Muscle of back (tissue), 13 donors: ENCODE measurements at places on chromosomes 2 and 18. TPM values are rescaled to one million over a fixed set of nuclear protein-coding genes. Genes with fewer than 3 reads are reported as not detected.
A peak's percentile ranks its signal among the peaks of the same experiment; 100 is the strongest.

The TMEM37 gene
- polyA plus RNA-seq: 6.6 TPM

The ITGA4 gene
- 18.0 TPM for polyA plus RNA-seq

The ATP6V1B1 gene
- 2.6 TPM for polyA plus RNA-seq

The DTNA gene
- polyA plus RNA-seq: 82.1 TPM

The QPCT gene
- polyA plus RNA-seq: 14.3 TPM

The MEIS1 gene
- 14.6 TPM for polyA plus RNA-seq

The TLK1 gene
- polyA plus RNA-seq: 22.2 TPM

The CAMKMT gene
- polyA plus RNA-seq: 5.9 TPM

The SCYGR4 gene
- not detected for polyA plus RNA-seq

The SS18 gene
- 50.3 TPM for polyA plus RNA-seq

The SLC5A7 gene
- 0.15 TPM for polyA plus RNA-seq

The TUBA3E gene
- not detected for polyA plus RNA-seq

The ANKRD62 gene
- not detected for polyA plus RNA-seq

The AKAIN1 gene
- not detected for polyA plus RNA-seq

The MARS2 gene
- polyA plus RNA-seq: 3.3 TPM

The TTR gene
- polyA plus RNA-seq: not detected

DNA sequence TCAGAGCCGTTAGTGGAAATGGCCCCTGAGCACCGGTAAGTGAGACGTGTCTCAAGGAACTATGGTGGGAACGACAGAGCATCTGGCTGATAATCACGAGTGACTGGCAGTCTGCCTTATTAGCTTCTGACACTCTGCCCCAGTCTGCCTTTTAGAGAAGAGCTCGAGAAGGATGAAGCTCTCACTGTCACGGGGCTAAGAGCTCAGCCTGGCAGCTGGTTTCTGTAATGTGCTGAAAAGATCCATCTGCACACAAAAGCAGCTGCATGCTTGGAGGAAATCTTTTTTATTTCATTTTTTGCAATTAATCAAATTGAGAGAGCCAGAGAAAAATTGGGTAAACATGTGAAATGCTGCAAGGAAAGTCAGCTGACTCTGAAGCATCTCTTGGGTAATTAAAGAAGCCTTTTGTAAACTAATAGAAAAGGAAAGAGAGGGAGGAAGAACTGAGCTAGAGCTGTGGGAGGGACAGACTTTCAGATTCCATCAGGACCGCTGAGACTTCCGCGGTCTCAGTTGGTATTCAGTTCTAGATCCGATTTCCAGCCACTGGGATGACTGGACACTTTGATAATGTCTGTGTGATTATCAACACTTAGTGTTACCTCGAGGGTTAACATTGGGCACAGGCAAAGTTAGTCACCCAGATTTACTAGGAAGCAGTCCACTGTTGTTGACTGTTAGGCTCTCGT, 24.4 kb downstream of the MBP start:
- DNase-seq: peak; percentile 79

DNA sequence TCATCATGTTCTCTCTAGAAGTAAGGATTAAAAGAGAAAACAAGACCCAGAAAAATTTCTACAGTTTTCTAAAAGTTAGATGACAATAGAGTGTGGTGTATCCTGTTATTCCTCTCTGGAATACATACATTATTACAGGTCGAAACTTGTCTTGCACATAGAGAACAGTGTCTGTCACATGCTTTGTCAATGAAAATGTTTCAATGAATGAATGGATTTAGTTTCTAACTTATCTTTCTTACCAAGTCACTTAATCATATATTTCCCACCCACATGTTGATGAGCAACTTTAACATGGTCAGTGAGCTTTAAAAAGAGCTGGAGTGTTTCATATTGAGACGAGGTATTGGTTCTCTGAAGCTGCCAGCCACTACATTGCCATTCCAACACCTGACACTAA, 4.3 kb downstream of the DSG4 start:
- DNase-seq: no peak

- no peak for DNase-seq
These were observed 45.2 kb upstream of the MAPRE3 start for GRCh38 chr2:26925100-26925791.

DNA sequence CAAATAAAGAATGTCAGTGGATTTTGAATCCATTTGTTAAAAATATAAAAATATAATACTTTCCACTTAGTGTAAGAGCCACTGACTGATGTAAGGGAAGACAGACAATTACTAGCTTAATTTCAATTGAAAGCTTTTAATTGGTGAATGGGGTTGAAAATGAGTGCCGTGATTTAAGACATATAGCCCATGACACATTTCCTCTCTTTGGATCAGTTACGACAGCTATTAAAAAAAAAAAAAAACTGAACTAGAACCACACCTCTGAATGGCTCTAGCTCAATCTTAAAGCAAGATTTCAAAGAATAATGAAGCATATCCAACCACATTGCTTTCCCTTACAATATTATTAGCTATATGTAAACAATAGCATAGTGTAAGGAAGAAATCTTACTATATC, 44.0 kb downstream of the CIB4 start:
- no peak for DNase-seq

GRCh38 chr2:168114619-168115018, 132.8 kb downstream of the STK39 start:
- no peak for DNase-seq

DNA sequence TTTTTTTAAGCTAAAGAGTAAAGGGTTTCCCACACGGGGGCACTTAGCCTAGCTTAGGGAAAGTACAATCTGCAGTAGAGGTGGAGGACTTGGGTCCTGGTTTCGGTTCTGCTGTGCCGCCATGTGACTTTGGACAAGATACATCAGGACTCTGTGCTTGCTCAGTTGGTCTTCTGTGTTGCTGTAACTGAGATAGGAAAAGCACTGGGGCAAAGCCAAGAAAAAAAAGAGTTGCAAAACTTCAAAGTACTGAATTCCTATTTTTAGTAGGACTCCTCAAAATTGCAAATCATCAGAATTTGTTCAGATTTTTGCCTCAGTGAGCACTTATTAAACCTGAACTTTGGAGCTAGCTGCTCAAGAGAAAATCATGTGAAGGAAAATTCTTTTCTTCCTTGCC, 96.3 kb upstream of the STON1 start:
- no peak for DNase-seq

DNA sequence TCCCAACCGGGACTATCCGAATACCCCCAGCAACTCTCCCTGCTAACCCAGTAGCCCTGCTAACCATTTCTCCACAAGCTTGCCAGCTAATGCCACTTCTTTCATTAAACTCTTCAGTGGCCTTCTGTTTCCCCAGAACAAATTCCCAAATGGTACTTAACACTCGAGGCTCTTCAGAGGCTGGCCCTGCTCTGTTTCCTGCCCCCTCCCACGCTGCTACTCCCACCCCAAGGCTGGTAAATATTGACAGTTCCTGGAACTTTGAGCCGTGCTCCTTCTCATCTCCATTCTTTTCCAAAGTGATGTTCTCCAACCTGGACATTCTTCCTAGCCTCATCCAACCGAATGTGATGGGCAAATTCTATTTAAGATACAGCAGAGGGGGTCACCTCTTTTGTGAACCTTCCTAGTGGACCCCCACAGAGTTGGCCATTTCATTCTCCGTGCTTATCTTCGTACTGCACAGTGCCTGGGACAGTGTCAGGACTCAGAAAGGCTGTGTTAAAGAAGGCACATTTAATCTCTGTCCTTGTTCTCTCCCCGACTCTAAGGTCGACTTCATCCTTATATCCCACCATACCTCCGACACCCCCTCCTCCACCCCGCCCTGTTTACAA, 3.2 kb upstream of the KIDINS220 start:
- no peak for DNase-seq

GRCh38 chr2:11058129-11058528, 97.1 kb upstream of the SLC66A3 start:
- DNase-seq: no peak

DNA sequence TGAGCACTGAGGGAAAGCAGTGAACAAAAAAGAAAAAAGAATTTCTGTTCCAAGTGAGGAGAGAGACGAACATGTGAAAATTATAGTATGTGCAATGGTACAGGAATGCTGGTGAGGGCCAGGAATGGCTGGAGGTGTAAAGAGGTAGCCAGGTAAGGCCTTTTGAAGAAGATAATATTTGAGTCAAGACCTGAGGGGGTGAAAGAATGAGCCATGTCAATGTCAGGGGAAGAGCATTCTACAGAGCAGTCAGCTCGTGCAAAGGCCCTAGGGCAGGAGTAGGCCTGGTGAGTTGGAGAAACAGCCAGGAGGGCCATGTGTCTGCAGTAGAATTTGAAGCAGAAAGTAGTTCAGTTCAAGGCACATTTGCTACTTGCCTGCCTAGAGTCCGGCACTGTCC, 12.4 kb upstream of the RPL31 start:
- DNase-seq: no peak

DNA sequence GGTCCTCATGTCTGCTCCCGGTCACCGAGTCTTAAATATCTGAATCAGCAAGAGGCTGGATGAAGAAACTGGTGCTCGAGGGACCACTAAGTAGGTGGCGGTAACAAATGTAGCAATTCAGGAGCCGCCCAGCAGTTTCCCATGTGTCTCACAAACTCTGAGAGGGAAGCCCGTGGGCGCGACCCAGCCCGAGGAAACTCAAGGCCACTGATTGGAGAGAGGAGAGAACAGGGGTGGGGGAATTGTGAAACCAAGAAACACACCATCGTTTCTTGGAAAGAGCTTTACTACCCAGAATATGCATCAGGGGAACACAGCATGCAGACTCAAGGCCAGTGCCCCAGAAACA, 10.8 kb downstream of the MLPH start:
- DNase-seq: no peak

DNA sequence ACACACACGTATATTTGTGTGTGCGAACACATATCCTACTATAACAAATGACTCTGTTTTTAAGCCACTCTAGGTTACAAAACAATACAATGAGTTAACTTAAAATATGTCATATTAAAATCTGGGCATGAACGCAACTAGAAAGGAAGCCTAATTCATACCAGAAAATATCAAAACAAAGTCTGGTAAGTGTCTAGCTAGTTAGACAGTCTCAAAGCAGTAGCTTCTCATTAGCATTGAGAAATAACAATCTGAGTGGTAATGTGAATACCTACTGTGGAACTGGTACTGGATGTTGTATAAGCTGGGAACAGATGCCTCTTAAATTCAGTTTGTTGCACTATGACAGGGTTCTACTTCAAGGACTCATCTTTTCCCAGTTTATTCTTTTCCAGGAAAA, 32.5 kb upstream of the WIPF1 start:
- no peak for DNase-seq

- peak; percentile 18 for DNase-seq
These were observed 97.3 kb downstream of the MMADHC start for GRCh38 chr2:149490296-149490695.

GRCh38 chr2:212359425-212360067, 179.1 kb downstream of the ERBB4 start:
- DNase-seq: no peak

DNA sequence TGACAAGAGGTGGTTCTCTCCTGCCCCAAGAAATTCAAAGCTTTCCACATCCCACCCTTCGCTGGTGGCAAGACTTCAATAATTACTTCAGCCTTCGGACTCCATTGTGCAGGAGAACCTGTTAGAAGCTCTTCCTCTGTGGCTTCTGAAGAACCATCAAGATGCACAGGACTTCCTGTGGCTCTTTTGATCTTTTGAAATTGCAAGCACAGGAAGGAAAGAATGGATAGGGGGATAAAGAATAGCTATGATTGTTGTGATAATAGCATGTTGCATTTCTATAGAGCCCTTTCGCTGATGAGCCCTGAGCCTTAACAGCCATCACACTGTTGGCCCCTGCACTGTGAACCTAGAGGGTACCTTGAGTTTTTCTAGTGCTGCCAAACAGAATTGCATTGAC, 7.4 kb downstream of the EPAS1 start:
- no peak for DNase-seq

DNA sequence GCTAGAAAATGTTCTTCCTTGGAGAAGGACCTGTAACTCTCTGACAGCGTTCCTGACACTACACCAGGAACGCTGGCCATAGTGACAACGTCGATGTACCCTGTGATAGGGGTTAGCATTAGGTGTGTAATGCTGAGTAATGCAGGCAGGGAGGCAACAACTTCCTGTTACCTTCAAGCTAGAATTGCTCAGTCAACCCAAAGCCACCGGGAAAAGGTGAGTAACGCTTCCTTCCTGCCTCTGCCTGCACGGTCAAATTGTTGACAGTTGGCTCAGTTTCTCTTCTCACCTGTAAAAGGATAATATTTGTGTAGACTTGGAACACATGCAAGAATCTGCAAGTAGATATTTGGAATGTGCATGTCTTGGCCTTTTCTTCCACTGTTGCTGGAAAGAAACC, 12.7 kb downstream of the FAM110C start:
- DNase-seq: no peak

DNA sequence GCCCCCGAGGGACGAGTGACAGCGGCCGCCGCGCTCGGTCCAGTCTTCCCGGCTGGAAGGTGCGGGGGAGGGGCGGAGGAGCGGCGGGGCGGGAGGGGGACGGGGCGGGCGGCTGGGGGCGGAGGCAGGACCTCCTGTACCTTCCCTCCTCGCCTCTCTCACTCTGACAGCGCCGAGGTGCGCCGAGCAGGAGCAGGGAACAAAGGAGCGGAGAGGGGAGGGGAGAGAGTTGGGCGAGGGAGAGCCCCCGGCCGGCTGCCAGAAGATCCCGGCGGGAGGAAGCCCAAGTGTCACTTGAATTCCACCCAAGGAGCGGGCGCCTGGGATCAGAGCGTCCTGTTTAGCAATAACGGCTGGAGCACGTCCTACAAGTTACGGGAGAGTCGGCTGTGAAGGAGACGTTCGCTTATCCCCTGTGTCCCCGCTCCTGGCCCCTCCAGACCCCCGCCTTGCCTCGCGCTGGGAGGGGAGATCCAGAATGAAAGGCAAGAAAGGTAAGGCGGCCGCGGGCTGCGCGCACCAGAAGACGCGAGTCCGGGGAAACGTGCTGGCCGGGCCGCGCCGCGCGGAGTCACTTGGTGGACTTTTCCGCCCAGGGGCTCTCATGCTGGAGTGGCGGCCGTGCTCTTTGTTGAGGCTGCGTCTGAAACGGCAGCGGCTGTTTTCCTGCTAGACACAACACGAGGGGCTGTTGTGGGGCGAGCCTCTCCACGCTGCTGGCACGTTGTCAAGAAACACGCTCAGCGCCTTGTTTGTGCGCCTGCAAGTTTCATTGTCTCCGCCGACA, at the start of gene TGIF1:
Gene TGIF1 (plus strand): TSS at position 161 of the 787 bp plus-strand sequence. CDS start 318 bp downstream, at position 479.
- DNase-seq: peak; percentile 85

DNA sequence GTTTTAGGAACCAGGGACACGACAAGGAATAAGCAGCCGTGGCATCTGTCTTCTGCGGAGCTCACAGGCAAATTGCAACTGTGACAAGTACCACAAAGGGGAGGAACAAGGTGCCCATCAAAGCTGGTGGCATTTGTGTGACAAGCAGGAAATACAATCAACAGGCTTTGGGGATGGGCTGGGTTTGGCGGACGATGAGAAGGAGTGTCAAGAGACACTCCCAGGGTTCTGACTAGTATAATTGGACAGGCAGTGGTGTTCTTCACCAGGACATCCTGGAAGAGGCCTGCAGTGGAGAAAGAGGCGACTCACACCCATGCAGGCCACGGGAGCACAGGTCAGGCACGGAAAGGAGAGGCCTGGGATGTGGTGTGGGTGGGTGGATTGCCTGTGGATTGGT, 14.2 kb upstream of the SPATA3 start:
- DNase-seq: no peak

GRCh38 chr2:98935777-98936352, at the start of gene CRACDL:
Gene CRACDL, minus strand, starts transcription at chr2:98936225. Its CDS starts 89,425 bp downstream, at chr2:98846800.
- no peak for DNase-seq
